Posterior vena cava (tissue), 2 donors: ENCODE measurements at places on chromosomes 11 and 22. TPM values are rescaled to one million over a fixed set of nuclear protein-coding genes. Genes with fewer than 3 reads are reported as not detected.

Gene OR51B4
- 0.46 TPM for total RNA-seq

Gene MRGPRX4
- not detected for total RNA-seq

Gene CASP1
- 14.9 TPM for total RNA-seq

Gene OR10D3
- not detected for total RNA-seq

Gene NAV2
- total RNA-seq: 69.2 TPM

Gene APOL5
- total RNA-seq: not detected

Gene MOV10L1
- 0.43 TPM for total RNA-seq

Gene ARHGAP20
- total RNA-seq: 8.6 TPM

Gene ANO5
- 3.5 TPM for total RNA-seq

Gene KIAA1671
- total RNA-seq: 27.4 TPM

Gene RAPSN
- 0.69 TPM for total RNA-seq

Gene PGA5
- total RNA-seq: 0.71 TPM

Gene SERHL2
- total RNA-seq: 1.3 TPM

Gene SPDYC
- not detected for total RNA-seq

Gene DNAJC4
- 16.1 TPM for total RNA-seq

Gene PNPLA5
- not detected for total RNA-seq

Gene TMPRSS5
- total RNA-seq: 0.51 TPM

Gene GGTLC3
- not detected for total RNA-seq

Gene MMP12
- total RNA-seq: not detected

Gene CYTH4
- 20.7 TPM for total RNA-seq

Gene SPI1
- total RNA-seq: 27.7 TPM
